Omental fat pad (tissue), 4 donors: ENCODE measurements at places on chromosomes 1 and 21. TPM values are rescaled to one million over a fixed set of nuclear protein-coding genes. Genes with fewer than 3 reads are reported as not detected.
A peak's percentile ranks its signal among the peaks of the same experiment; 100 is the strongest.

DNA sequence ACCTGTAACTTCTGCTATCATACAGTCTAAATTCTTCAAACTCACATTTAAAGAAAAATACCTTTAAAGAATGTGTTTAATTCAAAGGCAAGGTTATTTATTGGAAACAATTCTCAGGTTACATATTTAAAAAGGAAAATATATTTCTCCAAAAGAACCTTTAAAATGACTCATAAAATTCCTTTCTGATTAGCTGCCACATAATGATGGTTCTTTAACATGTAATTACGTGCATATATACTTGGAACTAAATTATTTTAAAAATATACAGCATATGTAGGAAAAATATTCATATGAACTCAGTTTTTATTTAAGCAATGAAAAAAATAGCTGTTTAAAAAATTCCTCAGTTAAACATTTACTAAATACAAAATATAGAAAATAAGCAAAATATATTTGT lies 173.6 kb downstream of the COP1 start:
- DNase-seq: no peak

- DNase-seq: no peak
Observed at GRCh38 chr1:67429528-67430357, 459 bp downstream of the SERBP1 start.

DNA sequence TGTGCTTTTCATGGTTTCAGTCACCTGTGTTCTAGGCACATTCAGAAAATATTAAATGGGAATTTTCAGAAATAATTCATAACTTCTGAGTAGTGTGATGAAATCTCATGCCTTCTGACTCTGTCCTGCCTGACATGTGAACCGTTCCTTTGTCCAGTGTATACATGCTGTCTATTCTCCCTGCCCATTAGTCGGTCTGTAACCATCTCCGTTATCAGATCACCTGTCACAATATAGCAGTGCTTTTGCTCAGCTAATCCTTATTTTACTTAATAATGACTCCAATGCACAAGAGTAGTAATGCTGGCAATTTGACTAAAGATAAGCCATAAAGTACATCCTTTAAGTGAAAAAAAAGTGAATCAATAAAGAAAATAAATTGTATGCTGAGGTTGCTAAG lies 597.5 kb downstream of the BRINP3 start:
- no peak for DNase-seq

DNA sequence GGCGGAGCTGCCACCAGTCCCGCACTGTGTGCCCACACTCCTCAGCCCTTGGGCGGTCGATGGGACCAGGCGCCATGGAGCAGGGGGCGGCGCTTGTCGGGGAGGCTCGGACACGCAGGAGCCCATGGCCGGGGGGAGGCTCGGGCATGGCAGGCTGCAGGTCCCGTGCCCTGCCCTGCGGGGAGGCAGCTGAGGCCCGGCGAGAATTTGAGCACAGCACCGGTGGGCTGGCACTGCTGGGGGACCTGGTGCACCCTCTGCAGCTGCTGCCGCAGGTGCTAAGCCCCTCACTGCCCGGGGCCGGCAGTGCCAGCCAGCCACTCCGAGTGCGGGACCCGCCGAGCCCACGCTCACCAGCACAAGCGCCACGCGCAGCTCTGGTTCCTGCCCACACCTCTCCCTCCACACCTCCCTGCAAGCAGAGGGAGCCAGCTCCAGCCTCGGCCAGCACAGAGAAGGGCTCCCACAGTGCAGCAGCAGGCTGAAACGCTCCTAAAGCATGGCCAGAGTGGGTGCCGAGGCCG lies 267.7 kb downstream of the RYR2 start:
- DNase-seq: no peak

GRCh38 chr1:244662599-244662998 lies 9.7 kb downstream of the DESI2 start:
- no peak for DNase-seq

GRCh38 chr1:17630986-17631385 lies 91.5 kb downstream of the ARHGEF10L start:
- DNase-seq: no peak

DNA sequence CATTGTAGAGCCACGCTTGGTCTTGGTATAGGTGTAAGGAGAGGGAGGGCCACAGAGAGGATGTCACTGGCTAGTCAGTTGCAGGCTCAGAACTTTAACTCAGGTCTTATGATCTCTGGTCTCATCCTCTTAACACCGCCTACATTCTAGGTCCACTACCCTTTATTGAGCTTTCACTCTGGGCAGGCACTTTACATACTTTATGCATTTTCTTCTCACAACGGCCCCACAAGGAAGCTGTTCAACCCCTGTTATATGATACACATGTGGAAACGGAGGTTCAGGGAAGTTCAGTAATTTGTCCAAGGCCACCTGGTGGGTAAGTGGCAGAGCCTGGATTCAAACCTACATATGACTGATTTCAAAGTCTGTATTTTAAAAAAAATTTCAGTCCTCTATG lies 25.3 kb upstream of the RCAN3 start:
- DNase-seq: no peak

- DNase-seq: no peak
Observed at GRCh38 chr1:21930629-21931170, 6.4 kb downstream of the HSPG2 start.

DNA sequence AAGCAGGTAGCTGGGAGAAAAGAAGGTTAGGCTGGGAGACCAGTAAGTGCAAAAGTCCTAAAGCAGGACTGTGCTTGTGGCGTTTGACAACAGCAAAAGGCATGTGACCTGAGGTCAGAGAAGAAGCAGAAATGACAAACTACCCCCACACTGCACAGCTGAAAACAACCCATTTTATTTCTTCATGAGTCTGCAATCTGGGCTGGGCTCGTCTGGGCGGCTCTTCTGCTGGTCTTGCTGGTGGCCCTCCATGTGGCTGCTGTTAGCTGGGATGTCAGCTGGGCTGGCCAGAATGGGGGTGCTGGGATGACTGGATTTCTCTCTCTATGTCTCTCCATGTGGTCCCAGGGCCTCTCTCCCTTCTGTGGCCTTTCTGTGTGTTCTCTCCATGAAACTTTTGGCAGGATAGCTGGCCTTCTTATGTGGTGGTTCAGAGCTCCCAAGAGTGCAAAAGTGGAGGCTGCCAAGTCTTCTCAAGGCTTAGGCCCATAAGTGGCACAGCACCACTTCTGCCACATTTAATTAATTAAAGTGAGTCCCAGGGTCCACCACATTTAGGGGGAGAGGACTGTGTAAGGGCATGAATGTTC lies 128.6 kb downstream of the RIPK4 start:
- no peak for DNase-seq

DNA sequence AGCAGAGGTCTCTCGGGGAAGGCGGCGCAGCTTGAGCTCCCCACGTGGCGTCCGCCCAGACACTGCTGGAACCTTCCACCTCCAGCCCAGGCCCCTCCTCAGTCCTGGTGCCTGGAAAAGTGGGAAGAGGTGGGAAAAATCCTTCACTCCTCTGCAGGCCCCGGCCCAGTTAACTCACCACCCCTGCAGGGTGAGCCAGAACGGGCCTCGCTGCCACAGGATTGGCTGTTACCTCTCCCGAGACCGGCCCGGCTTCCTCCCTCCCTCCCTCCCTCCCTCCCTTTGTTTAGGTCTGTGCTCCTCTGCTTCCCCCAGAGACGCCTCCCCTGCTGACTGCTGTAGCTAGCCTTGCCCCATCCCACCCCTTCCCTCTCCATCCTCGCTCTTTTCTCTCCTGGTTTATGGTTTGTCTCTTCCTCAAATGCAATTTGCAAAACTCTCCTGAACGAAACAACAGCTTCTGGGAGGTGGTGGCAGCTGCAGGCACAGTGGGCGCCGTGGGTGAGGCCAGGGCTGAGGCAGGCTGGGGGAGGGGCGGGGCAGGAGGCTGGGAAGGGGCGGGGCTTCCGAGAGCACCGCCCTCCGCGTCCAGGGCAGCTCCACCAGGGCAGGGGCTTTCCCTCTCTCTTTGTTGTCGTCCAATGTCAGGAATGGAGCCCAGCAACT lies 6.5 kb downstream of the CAPN9 start:
- no peak for DNase-seq

- DNase-seq: no peak
Observed at GRCh38 chr21:23601549-23601948, 2005.7 kb downstream of the MRPL39 start.

DNA sequence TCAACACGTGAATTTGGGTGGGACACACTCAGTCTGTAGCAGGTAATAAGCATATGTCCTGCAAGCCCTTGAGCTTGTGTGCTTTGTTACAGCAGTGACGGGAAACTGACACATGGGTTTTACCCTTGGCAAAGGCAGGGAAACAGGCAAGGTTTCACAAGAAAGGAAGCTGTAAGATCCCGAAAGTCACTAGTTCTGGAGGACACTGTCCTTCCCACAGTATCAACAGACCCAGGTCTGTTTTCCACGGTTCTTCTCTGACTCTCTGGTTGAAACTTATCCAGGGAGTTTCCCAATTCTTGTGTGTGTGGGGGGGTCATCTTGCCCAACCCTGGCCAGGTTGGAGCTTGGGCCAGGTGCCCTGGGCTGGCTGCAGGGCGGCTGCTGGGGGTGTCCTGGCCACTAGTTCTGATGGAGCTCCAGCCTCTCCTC lies 29.3 kb upstream of the ZBTB21 start:
- DNase-seq: no peak

DNA sequence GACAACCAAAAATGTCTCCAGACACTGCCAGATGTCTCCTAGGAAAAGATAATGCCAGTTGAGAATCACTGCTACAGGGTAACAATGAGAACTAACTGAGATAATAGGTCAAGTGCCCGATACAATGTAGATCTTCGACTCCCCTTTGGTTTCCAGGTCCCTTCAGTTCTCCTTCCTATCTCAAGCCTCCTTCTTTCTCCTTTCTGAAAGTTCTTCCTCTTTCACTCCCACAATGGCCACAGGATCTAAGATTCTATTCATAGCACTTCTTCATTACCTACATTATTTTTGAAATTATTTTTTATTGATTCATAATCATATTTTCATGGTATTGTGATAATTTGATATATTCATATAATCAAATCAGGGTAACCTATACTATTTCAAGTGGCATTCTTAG lies 6.3 kb downstream of the PFDN2 start:
- no peak for DNase-seq

DNA sequence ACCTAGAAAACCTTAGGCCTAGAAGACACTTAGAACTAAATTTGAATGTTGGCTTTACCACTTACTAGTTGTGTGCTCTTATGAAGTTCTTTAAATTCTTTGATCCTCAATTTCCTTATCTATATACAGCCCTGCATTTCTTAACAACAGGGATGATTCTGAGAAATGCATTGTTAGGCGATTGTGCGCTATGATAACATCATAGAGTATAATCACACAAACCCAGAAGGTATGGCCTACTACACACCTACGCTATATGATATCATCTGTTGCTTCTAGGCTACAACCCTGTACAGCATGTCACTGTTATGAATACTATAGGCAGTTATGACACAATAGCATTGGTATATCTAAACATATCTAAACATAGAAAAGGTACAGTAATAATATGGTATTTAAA lies 137.4 kb downstream of the CHD1L start:
- DNase-seq: no peak

DNA sequence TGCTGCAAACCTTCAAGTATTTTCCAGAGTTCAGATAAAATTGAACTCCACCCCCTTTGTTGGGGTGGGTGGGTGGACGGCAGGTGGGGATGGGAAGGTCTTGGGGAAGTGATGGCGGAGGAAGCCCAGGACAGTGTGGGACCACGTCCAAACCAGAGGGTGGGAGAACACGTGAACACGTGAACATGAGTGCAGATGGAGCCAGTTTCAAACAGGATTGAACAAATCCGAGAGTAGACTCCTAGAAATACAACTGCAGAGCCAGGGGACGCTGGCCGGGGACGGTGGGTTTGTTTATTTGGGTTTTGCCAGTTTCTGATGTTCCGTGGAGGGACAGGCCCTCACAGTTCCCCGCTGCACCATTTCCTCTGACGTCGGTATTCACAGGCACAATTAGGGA lies 2.9 kb downstream of the KRTAP10-2 start:
- no peak for DNase-seq

GRCh38 chr1:175158170-175158591 lies 34.4 kb downstream of the KIAA0040 start:
- DNase-seq: no peak

- DNase-seq: no peak
Observed at GRCh38 chr1:202078241-202078640, 44.5 kb upstream of the GPR37L1 start.

GRCh38 chr21:37006486-37007291 lies at the start of gene RIPPLY3:
Gene RIPPLY3 (plus strand): TSS chr21:37006702. CDS start chr21:37006773, 71 bp downstream.
- no peak for DNase-seq

- no peak for DNase-seq
Observed at GRCh38 chr1:60359431-60359830, 285.9 kb upstream of the C1orf87 start.

DNA sequence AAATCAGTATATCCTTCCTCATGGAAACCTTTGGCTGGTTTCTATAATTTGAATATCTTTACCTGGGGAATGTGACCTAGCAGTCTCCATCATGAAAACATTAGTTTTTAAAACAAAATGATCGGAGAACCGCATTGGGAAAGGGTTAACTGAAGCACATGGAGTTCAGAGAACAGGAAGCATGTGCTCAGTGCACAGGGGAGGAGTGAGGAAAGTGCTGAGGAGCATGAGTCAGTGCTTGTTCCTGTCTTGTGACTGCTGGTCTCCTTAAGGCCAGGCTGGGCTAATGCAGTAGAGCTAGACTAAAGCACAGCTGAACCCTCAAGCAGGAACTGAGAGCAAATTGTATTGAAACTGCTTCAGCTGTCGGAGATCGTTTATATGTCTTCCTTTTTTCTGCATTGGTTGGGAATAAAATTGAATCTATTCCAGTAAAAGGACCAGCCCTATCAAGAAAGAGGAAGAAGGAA lies 5.8 kb downstream of the IFI16 start:
- no peak for DNase-seq

- no peak for DNase-seq
Observed at GRCh38 chr1:106613861-106614260, 442.6 kb upstream of the PRMT6 start.

- no peak for DNase-seq
Observed at GRCh38 chr1:235588156-235588555, 61.4 kb downstream of the GNG4 start.

DNA sequence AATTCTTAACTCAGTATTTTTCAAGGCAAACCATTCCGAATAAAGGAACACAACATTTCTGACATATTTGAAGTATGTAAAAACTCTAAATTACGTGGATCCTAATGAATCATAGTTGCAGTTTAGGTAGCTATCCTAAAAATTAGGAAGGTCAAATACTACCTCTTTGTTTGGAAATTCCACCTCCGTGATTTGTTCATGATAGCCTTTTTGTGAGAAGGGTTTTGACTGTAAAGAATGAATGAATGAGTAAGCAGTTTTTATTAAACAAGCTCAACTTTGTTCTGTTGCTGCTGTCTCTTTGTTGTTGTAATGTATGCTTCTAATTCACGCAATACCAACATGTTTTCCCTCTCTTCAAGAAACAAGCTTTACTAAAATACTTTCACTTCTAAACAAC lies 840.4 kb downstream of the USP25 start:
- no peak for DNase-seq

- peak; percentile 27 for DNase-seq
Observed at GRCh38 chr1:78303620-78304019, 187.2 kb upstream of the PTGFR start.

CHI3L2 gene
- 8.2 TPM for total RNA-seq

IPO13 gene
- total RNA-seq: 18.7 TPM

SLAMF7 gene
- 2.0 TPM for total RNA-seq

KLF17 gene
- total RNA-seq: not detected

LRRC53 gene
- not detected for total RNA-seq

GPR52 gene
- total RNA-seq: 4.0 TPM

LEFTY1 gene
- total RNA-seq: not detected

FYB2 gene
- not detected for total RNA-seq

HMGCL gene
- total RNA-seq: 47.1 TPM

NTNG1 gene
- 6.1 TPM for total RNA-seq

LRRC47 gene
- 31.5 TPM for total RNA-seq

ISG15 gene
- 30.1 TPM for total RNA-seq

TIE1 gene
- 43.1 TPM for total RNA-seq
